Midbrain (tissue), 1 donor: ENCODE measurements at places on chromosomes 7 and 10.

- peak; percentile 53 for DNase-seq
Measured at GRCh38 chr10:117552156-117552631, 9.6 kb downstream of the EMX2 start.

DNA sequence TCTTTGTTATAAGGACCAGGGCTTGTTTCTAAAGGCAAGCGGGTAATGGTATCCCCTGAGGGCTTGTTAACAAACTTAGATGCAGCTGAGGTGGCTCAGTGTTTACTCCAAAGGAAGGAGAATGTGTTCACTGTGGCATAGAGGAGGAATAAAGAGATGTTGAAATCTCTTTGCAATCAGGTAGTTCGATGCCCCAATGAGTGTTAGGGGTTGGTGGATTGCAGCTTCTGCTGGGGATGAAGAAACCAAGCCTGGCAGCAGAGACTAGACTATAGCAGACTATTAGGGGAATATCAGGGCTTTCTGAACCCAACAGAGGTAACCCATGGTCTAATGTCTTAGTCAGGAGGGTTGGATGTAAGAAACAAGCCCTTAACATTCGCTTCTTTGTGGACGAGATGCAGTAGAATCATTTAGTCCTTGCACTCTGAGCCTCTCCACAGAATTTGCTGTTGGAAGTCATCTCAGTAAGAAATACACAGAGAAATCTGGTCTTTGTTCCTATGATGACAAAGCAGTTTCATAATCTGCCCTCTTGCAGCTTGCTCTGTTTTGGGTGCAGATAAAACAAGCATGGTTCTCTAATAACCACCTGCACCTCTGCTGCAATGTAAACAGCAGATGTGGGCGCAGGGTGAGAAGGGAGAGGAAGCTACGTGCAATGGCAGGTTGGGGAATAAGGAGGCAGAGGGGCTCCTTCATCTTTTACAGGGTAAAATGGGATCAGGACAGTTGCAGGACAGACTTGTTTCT lies 108.6 kb downstream of the NRF1 start:
- no peak for DNase-seq

DNA sequence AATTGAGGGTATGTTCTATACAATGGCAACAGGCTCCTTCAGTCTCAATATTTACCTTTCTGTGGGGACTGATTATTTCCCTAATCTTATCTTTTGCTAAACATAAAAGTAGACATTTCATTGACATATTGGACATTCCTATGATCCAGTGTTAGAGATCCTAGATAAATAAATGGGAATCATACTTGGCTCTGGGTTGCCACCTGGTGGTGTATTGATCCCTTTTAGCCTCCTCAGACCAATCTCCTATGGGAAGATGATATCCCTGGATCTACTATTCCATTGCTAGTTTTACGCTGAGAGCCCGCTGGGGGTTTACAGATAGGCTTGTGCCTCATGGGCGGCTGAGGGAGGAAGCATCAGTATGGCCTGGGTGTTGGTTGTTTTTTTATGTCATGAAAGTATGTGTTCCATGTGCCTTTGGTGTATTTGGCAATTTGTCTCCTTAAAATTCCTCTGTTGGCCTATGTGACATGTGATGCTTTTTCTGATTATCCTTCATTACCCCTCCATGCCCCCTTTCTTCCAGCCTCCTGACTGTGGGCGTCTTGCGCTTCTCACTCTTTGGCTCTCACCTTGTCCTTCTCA lies 18.8 kb downstream of the CELF2 start:
- DNase-seq = peak; percentile 55

DNA sequence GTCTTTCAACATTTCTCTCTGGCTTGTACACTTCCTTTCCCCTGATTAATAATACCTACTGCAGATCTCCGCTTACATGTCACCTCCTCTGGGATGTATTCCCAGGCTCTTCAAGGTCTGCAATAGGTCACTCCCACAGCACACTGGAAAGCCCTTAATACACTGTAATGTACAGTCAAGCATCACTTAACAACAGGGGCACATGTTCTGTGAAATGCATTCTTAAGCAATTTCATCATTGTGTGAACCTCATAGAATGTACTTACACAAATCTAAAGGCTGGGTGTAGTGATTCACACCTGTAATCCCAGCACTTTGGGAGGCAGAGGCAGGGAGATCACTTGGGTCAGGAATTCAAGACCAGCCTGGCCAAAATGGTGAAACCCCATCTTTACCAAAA lies 1.9 kb downstream of the COX15 start:
- DNase-seq = no peak

GRCh38 chr10:114871379-114871778 lies 49.8 kb downstream of the FHIP2A start:
- DNase-seq = no peak

GRCh38 chr10:80100116-80100515 lies 21.7 kb downstream of the TMEM254 start:
- no peak for DNase-seq

DNA sequence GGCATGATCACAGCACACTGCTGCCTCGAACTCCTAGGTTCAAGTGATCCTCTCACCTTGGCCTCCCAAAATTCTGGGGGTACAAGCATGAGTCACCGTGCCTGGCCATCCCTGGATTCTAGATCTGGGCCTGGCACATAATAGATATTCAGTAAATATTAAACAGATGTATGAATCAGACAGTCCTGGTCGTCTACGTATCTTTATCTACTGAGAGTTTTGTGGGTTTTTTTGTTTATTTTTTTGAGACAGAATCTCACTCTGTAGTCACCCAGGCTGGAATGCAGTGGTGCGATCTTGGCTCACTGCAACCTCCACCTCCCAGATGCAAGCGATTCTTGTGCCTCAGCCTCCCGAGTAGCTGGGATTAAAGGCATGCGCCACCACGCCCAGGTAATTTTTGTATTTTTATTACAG lies 24.3 kb upstream of the ITGB1 start:
- no peak for DNase-seq

DNA sequence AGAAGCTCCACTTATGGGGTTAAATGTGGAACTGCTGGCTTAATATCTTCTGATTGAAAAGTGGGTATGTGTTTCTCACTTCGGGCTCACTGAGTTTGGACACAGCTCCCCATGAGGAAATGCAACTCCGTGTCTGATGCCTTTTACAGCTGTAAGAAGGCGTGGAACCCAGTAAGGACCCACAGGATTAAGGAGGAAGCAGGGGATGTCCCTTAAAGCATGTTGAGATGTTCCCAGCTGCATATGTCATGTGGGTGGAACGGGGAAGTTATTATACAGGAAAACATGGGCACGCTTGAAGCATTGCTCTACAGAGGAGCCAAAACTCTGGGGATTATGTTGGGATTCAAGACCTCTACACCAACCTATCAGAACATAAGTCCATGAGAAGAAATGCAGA lies 224.4 kb downstream of the NEBL start:
- no peak for DNase-seq

DNA sequence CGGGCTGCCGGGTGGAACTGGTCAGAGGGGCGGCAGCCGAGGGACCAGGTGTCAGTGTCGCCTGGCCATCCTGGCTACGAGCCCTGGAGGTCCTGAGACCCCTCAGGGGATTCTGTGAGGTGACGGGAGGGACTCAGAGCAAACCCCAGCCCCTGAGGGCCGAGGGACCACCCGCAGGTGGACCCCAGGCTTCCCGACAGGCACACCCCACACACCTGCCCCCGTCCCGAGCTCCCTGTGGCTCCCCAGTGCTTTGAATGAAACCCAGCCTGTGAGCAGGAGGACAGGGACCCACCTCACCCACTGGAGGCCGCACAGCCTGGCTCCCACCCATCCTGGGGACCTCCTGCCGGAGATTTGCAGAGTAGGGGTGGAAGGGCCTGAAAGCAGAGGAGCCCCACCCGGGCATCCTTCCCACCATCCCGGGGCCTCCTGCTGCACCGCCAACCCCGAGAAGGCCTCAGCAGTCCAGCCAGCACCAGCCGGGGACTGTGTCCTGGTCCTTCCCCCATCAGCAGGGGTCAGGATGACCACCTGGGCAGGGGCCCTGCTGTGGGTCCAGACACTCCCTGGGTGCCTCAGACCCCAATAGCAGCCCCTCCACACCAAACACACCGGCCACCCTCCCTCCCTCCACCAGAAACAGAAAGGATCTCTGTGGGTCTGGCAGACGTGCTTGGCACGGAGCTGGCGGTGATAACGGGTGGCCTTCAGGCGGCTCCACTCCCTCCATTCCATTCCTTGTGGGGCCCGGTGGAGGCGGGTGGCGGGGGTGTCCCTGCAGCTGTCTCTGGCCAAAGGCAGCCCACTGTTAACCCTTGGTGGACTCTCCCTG lies 13.9 kb downstream of the VENTX start:
- DNase-seq = no peak
